ENCODE measurements at places on chromosomes 11 and 22.

- no peak for DNase-seq
These were observed 649 bp downstream of the MS4A15 start for GRCh38 chr11:60757231-60757800.

DNA sequence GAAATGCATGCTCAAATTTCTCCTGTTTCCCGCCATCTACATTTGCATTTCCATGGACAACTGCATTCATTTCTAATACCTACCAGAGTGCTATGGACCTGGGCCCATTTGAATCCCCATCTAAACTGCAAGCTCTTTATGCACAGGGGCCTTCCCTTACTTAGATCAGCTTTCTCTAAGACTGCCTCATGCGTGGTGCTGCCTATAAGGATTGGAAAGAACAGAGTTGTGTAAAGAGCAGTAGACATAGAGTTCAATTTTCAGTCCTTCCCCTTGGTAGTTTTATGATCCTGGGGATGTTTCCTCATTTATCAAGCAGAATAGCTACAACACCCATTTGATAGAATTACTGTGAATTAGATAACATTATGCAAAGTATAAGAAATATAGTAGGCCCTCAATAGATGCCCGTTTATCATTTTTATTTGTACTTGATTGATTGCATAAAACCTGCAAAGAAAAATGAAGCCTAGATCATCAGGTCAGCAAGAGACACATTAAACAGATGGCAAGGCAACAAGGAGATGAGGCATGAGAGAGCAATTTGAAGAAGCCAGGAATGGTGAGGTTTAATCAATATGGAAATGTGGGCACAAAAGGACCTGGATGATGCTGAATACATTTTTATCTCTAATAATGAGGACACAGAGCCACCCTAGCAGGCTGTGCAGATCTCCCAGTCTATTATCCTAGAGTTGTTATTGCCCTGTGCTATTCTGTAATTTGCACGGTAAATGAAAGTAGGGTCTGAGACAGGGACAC is 359.7 kb downstream of the FAM181B start:
- no peak for DNase-seq

DNA sequence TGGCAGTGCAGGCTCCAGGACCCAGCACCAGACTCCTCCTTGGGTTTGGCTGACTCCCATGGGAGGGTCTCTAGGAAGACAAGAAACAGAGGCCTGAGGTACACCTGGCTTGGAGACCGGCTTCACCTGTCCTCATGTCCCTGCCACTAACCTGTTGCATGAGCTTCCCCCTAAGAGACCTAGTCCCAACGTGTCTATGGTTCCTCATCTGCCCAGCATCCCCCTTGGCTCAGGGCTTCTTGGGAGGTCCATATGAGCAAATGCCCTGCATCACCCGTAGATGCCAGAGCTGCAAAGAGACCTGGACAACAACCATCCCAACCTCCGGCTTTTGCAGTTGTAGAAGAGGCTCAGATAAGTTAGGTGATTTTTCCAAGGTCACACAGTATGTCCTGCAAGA is 123.5 kb downstream of the BUD13 start:
- DNase-seq: no peak

DNA sequence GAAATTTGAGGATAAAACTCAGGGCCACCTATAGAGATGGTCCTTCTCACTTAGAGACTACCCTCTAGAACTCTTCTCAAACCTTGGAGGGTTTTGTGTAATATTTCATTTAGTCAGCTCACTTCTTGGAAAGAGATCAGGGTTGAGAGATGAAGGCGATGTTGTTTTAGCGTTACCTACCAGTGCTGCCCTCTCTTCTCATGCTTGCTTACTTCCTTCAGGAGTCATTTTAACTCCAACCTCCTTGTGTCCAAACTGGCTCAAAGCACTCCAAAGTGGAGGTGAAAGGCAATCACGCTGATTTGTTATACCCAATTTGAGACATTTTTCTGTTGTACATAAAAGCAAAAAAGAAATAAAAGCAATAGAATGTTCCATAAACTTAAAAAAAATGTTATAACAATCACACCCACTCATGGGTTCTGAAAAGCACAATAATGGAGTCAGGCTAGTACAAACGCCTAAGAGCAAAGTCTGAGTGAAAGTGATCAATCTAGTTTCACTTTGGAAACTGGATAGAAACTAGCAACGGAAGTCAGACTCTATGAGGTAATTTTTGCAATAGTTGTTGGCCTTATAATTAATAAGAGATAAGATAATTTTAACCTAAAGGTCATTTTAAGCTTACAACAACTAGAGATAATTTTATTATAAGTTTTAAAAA is 117.1 kb downstream of the MRTFA start:
- DNase-seq: no peak

Data from activated T-cell treated with anti-CD3 and anti-CD28 coated beads, Interleukin-2, amount 50 U/mL, for 1 hour (primary cell).